EL (cell line): ENCODE measurements at places on chromosomes 5 and 9.

DNA sequence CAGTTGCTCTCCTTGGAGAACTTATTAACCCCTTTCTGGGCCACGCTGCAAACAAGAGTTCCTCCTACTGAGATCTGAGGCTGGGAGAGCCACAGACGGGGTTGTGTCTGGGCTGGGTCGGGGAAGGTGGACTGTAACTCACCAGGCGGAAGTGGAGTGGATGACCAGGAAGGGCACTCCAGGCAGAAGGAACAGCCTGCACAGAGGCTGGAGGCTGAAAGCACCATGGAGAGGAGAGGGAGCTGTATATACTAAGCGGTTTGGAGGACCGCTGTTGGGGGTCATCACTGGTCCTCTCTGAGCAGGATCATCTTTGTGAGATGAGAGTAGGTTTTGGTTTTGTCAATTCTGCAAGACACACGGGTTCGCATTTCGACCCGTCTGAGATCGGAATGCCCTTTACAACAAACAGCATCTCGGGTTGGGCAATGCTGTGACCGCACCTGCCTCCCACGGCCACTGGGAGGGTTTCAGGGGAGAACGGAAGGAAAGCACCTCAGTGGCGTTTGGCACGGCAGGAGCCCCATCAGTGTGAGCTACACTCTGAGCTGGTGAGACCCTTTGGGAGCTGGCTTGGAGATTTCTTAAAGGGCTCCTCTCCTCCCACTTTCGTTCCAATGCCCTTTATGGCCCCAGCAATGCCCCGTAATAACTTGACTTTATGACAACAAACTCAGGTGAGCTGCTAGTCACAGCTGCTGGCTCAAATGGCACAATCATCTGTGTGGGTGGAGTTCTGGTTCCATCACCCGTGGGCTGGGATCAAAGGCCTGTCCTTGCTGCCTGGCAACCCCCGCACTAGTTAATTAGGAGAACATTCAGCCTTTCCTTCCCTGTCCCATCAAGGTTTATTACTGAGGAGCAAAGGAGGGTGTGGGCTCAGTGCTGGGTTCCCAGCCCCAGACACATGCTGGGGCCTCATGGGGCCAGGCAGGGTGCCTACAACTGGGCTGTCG is 18.7 kb upstream of the NEURL1B start:
- no peak for DNase-seq

DNA sequence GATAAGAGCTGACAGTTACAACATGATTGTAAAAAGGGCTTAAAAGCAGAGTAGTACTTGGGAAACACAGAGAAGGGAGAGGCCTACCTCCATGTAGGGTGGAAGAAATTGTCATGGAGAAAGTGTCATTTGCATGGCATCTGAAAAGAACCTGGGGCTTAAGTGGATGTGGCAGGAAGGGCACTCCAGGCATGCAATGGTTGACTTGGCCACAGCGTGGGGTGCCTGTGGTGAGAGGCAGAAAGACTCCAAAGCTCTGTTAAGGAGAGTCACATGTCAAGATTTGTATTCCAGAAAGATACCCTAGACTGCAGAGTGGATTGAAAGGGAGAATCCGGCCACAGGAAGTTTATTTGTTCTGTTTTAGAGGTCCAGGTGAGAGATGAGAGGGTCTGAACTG is 2.4 kb downstream of the POLR3G start:
- peak; percentile 32 for DNase-seq

- no peak for DNase-seq
Measured at GRCh38 chr9:99294850-99295461, 72.9 kb downstream of the SEC61B start.

- no peak for DNase-seq
Measured at GRCh38 chr5:116528519-116529234, 45.9 kb downstream of the SEMA6A start.

GRCh38 chr5:89105171-89105695 is 222.2 kb upstream of the MEF2C start:
- no peak for DNase-seq

DNA sequence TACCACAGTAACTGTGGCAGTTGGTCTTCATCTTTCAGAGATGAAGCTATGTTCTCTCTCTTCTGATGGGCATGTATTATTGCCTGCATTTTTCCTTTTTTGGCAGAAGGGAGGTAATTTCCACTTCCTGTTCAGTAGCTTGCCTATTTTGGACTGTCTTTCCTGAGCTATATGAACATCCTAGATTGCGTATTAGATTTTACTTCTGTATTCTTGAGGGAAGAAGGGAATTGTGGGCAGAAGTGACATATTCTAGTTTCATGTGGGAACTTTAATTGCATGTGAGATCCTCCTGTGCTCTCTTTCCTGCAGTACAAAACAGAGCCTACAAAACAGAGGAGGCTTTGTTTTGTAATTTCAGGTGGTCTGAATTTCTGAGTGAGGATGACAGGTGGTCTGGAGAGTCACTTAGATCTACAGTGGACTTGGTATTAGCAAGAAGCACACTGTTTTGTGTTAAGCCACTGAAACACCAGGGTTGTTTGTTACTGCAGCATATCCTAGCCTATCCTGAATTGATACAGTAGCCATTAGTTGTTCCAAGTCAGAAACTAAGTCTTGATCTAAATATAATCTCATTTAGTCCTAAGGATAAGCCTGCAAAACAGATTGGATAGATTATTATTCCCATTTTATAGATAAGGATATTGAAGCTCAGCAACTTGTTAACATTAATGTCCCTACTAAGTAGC is 68.1 kb downstream of the AOPEP start:
- no peak for DNase-seq

- DNase-seq, result no peak
Measured at GRCh38 chr5:9381464-9381863, 164.4 kb downstream of the SEMA5A start.

DNA sequence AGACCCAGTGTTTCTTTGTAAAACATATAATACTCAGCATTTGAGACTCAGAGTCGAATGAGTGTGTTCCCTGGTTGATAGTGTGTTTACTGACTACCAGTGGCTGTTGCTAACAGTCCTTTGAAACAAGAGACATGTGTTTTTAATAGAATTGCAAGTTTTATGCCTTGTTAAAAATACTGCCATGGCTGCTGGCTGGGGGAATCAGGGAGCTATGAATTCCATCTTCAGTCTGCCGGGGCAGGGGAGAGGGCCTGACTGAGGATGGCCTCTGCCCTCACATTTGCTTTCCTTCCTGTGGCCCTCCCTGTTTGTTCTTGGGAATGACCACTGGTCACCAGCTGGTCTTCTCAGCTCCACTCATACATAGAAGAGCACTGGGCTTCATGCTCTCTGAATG is 63.8 kb downstream of the PDZD2 start:
- DNase-seq, result no peak

DNA sequence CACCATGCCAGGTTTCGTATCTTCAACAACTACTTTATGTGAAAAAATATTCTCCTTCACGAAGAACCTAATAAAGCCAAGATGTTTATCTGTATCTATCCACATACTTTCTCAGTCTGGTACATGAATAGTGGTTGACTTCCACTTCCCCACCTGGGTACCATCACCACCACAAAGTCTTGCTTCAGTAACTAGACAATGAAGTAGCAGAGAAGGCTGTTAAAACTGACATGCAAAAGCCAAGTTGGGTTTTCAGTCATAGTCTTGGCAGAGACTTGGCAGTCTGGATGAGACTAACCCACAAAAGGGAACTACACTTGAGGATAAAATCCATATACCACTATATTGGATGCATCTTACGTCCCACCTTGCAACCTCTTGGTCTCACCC is 5.0 kb downstream of the P4HA2 start:
- DNase-seq, result no peak

- DNase-seq, result no peak
Measured at GRCh38 chr5:92568522-92568921, 1012.5 kb downstream of the NR2F1-AS1 start.

DNA sequence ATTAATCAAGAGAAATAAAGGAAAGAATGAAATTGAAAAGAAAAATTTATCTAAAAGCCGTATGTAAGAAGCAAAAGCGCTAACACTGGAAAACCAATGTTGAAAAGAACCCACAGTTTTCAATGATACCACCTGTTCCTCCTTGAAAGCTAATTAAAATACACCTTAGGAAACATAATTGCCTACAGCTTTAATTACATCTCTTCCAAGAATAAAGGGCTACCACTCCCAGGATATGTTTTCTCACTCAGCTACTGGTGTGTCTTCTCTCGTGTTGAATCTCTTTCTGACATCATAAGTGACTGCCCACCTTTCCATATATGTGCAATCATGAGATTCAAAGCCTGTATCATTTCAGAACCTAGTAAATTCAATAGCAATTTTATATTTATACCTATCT is 880.6 kb upstream of the DMAC1 start:
- DNase-seq, result no peak

- peak; percentile 89 for DNase-seq
Measured at GRCh38 chr5:158414780-158415179, 555.8 kb upstream of the CLINT1 start.

- DNase-seq, result no peak
Measured at GRCh38 chr9:134568116-134568515, 73.5 kb upstream of the COL5A1 start.

- DNase-seq, result no peak
Measured at GRCh38 chr5:34015120-34015822, 7.4 kb upstream of the AMACR start.

DNA sequence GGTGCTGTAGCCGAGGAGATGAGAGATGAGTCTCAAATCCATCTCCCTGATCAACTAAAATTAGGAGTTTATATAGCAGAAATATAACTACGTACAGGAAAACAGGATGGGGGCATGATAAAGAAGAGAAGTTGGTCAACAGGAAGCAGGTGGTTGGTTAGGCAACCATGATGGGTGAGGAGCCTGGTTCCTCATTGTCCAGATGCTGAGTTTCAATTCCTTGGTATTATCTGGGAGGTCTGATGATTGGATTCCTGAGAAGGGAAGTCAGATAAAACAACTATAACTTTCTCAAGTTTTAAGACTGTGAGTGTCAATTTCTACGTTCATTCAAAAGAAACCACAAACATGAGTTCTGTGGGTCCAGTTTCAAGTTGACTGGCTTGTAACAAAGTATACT is 323.9 kb downstream of the MTRR start:
- DNase-seq, result no peak

DNA sequence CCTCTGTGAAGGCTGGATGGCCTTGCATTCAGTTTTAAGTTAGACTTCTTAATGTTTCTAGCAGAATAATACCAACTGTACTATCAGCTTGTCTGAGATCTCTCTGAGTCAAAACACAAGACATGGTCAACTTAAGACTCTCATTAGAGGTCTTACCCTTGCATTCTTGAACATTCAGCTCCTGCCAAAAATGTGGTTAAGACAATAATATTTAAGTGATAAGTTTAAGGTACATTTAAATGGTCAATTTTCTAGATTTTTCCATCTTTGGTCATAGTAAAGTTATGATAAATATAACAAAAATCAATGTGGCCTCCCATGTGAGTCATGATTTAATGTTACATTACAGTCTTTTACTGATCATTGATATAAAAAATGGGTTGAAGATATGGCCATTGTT is 75.0 kb downstream of the NR2F1 start:
- peak; percentile 45 for DNase-seq

GRCh38 chr5:71719063-71719964 is at the start of gene CARTPT:
TSS of gene CARTPT (plus strand) at chr5:71719275. CDS start at chr5:71719294, 19 bp downstream.
- DNase-seq, result no peak

DNA sequence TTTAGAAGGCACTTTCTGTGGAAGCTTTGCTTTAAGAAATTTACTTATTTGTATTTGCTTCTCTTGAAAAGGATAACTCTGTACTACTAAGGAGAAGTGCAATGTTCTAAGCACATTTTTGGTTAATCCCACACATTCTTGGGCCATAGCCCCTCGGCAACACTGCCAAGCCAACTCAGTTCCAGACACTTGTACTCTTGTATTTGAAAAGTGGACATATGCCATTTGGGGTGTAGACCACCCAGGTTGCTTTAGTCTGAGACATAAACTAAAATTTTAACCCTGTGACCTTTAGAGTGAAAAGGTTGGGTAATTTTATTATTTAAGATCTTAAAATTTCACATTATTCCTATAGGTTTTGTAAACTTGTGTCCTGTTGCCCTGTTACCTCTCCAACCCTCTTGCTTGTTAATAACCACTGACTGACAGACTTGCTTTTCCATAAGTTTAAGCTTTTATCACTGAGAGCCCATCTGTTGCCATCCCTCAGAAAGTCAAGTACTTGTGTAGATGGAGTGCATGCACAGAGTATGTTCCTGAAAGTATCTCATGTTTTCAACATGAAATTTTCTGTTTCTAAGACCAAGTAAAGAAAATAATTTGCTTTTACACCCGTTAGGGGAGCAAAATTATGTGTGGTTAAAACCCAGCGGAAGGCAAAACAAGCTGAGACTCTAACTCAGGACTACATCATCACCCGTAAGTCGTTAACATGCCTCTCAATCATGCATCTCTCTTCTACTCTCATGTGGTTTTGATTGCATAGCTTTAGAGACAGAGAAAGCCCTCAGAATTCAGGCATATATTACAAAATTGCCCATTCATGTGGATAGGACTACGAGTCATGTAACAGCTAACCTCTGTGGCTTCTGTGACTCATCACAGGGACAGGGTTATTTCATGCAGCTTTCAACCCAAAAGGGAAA is 117.3 kb downstream of the GDNF start:
- peak; percentile 97 for DNase-seq

DNA sequence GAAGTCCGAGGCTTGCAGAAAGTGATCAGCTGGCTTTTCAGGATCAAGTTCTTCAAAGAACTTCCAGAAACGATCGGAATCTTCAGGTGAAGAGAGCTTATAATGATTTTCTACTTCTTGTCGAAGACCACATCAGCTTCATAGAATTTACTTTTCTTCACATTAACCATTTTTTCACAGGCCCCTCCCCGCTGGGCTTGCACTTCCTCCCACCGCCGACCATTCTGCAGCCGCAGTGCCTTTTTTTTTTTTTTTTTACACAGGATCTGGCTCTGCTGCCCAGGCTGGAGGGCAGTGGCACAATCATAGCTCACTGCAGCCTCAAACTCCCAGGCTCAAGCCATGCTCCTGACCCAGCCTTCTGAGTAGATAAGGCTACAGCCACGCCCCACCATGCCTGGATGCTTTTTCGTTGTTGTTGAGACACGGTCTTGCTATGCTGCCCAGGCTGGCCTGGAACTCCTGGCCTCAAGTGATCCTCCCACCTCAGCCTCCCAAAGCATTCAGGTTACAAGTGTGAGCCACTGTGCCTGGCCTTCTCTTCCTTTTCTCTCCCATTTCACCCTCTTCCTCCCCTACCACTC is 15.3 kb upstream of the RNF130 start:
- no peak for DNase-seq

DNA sequence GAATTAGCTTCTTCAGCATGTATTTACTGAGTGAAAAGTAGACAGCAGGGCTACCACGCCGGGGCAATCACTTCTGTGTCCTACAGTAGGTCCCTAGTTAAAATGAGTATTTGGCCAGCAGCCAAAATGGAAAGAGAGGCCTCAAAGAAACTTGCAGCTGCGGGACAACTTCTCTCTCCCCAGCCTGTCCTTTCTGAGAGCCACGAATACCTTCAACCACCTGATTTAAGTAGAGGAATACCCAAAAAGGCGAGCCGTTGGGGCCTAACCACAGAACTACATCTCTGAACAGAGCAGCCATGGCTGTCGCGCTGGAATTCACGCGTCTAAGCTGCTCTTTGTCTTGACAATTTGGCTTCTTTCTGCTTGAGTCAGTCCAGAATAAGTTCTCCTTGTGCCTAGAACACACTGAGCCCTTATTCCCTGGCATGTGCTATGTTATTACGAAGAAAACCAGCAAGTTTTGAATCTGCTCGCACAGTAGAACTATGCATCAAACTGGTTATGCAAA is 43.8 kb upstream of the GOLPH3 start:
- DNase-seq, result no peak

- no peak for DNase-seq
Measured at GRCh38 chr9:94853887-94854286, 127.4 kb downstream of the AOPEP start.
